Muscle of leg (tissue), 16 donors: ENCODE measurements at places on chromosomes 11 and 22. TPM values are rescaled to one million over a fixed set of nuclear protein-coding genes. Genes with fewer than 3 reads are reported as not detected.

CNTN5 gene
- total RNA-seq: 6.2 TPM

OR52N4 gene
- total RNA-seq: not detected

H19 gene
- total RNA-seq: 11,782 TPM

MUC2 gene
- total RNA-seq: not detected

SCN3B gene
- total RNA-seq: 12.8 TPM

MB gene
- 268 TPM for total RNA-seq

PRSS23 gene
- total RNA-seq: 31.4 TPM

GRCh38 chr11:68508425-68508824 lies 47.9 kb downstream of the PPP6R3 start:
- DNase-seq: no peak

- peak; percentile 79 for DNase-seq
Measured at GRCh38 chr11:334264-334994, 13.8 kb upstream of the IFITM3 start.

DNA sequence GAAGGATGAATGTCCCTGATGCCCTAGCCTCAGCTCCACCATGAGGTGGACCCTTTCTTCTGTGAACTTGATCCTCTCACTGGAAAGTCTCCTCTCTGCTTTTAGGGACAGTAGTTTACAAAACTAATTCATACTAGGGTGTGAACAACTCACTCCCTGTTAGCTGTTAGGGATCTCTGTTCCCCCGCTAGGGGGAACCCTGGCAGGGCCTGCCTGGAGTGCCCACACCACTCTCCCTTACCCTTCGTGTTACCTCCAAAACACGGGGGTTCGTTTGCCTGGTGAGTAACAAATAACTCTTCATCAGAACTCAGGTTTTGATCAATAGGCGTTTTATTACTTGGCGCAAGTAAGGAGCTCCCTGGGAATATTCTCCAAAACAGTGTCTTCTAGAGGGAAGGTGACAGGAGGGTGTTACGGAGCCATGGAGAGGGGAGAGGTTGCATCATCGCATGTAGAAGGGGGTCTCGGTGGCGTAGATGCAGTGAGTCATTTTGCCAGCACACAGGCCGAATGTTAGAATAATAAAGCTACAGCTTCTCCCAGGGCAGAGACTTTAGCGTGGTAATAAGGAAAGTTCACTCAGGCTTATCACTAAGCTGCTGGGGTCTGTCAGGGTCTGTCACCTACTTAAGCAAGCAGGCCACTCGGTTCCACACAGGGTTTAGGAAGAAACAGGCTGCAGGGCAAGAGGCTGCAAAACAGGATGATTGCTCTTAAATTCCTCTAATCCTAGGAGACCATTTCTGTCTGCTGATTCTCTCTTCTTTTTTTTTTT lies 45.8 kb downstream of the C11orf96 start:
- peak; percentile 78 for DNase-seq

GRCh38 chr11:79059141-79059540 lies 381.7 kb downstream of the TENM4 start:
- no peak for DNase-seq

DNA sequence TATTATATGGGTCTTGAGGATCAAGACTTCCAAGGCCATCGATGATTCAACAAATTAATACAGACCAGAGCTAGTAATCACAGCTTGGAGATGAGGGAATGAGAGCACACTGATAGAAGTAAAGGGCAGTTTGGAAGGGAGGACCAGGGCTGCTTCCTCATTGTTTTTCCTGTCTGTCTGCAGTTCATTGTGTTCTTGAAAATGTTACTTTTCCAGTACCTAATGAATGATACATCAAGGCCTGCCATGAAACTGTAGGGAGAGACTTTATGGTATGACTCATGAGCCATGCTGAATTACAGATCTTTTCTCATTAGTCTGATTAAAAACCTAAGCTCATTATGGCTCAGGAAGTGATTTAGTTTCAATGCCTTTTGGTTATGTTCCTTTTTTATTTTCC lies 855.6 kb downstream of the KCNA4 start:
- peak; percentile 7 for DNase-seq

GRCh38 chr11:61147271-61147670 lies 14.0 kb downstream of the VPS37C start:
- no peak for DNase-seq

DNA sequence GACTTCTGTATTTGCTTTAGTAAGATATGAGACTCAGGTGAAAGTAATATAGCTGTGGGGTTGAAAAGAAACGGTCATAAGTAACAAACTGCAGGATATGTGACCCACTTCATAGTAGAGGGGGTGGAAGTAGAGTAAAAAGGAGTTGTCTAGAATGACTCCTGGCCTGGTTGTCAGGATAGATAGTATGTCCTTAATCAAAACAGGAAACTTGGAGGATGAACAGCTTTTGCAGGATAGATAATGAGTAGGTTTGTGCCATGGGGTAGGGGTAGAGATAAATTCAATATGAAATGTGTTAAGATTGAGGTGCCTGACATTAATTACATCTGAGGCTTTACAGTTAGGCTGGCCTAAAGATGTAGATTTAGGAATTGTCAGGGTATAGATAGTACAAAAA lies 47.0 kb upstream of the B3GNT6 start:
- no peak for DNase-seq

- DNase-seq: no peak
Measured at GRCh38 chr11:69500285-69501120, 19.0 kb downstream of the LINC01488 start.

DNA sequence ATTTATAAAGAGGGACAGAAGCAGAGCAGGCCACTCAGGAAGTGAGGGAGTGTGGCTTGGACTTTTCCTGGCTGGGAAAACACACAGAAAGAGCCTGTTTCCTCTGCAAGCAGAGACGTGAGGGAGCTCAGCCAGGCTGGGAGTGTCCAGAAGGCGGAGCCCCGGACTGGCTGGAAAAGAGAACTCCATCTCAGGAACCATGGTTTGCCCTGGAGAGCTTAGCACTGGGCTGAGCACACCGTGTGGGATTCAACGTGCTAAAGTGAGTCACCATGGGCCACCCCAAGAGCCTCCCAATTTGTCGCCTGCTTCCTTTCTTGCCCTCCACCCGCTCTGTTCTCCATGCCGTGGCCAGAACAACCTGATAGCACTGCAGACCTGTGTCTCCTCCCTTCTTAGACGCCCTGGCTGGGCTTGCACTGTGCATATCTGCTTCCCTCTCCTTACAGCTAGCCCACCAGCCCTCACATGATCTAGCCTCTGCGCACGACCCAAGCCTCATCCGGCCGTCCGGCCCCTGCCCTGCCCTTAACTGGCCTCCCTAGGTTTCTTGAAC lies 51.8 kb downstream of the GALNT18 start:
- DNase-seq: peak; percentile 91

DNA sequence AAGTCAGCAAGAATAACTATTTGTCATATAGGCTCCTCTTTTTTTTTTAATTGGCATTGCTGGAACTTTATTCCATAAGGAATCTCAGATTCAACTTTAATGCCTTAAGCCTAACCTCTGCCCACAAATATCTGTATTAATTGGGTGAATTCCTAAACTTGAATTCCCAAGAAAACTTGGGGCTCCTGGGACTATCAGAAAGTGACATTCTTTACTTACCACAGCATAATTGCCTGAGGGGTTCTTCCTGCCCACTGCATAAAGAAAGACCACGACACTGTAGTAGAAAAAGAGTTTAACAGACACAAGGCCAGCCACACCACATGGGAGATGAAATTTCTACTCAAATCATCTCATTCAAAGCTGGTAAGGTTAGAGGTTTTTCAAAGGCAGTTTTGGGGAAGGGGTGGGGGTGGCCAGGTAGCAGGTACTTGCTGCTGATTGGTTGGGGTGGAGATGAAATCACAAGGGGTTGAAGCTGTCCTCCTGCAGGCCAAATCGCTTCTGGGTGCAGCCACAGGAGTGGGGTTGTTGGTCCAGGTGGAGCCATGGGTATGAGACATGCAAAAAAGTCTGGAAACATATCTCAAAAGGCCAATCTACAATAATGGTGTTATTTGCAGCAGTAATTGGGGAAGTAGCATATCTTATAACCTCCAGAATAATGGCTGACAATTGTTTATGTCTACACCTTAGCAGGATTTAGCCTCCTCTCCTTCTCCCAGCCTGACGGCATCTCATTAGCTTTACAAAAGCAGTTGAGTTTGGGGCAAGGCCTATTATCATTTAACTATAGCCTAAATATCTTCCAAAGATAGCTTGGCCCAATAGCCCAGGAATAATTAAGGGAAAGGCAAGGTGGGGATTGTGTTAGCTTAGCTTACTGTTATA lies 4.8 kb upstream of the NLRP10 start:
- DNase-seq: no peak
